ENCODE measurements at places on chromosomes 5 and 9.

DNA sequence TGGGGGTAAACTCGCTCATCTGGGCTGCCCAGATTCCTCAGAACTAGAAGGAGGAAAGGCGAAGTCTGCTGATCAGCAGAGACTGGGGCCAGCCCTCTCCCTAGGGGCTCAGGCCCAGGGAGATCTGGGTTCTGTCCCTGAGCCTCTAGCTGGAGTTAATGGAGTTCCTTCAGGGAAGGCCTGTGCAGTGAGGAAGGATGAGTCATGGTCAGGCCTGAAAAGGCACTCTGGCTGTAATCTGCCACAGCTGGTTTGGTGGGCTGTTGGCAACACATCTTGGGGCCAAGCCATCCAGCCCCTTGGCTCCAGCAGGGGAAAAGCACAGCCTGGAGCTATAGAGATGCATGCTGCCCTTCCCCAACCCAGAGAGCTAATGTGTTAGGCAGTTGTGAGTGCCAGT lies 459.6 kb downstream of the PRELID2 start:
- no peak for DNase-seq

GRCh38 chr5:176446884-176447590 lies 1.1 kb upstream of the FAF2 start:
- DNase-seq, result no peak

- DNase-seq, result no peak
These were observed 108.3 kb downstream of the EPB41L4A start for GRCh38 chr5:112310746-112311145.

GRCh38 chr9:73148447-73148937 lies 3.2 kb upstream of the ANXA1 start:
- DNase-seq, result no peak

DNA sequence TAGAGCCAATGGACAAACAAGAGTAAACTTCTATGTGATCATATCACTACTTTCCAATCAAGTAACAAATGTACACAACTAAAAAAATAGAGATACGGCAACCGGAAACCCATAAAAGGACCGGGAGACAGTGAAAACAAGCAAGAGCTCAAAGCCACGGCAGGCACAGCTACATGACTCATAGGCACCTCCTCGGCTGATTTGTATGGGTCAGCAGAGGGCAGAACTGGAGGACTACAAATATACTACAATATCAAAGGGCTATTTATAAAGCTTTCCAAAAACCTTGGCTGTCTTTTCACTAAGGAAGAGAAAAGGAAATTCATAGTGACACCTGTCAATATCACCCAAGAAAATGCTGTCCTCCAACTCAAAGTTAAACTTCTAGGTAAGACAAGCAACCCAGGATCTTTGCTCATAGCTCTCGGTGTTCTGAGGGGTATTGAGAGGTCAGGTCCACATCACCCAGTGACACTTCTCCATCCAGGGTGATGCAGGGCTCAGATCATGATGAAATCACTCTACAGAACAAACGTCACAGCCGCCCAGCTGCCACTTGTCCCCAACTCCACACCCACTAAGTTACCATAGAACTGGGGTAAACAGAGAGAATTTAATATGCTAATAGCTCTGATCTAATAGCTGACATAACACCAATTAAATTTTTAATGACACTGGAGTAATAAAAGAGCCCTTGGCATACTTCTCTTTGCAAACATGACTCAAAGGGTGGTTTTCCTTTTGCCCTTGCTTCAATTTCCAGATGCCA lies 41.3 kb downstream of the PFDN1 start:
- DNase-seq, result no peak

GRCh38 chr9:33130961-33131789 lies 36.0 kb downstream of the B4GALT1 start:
- no peak for DNase-seq

- DNase-seq, result no peak
These were observed 110.7 kb downstream of the NR6A1 start for GRCh38 chr9:124660341-124660801.

DNA sequence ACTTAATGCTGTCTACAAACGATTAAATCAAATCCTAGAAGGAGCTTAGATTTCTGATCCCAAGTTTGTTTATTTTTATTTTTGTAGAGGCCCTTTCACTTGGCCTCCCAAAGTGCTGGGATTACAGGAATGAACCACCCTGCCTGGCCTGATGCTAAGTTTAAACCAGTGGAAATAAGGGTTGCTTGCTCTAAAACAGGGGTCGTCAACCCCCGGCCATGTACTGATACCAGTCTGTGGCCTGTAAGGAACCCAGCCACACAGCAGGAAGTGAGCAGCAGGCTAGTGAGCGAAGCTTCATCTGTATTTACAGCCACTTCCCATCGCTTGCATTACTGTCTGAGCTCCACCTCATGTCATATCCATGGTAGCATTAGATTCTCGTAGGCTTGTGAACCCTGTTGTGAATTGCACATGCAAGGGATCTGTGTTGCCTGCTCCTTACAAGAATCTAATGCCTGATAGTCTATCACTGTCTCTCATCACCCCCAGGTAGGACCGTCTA lies 11.4 kb downstream of the TTC1 start:
- DNase-seq, result no peak

GRCh38 chr9:123710299-123710698 lies 219.6 kb downstream of the DENND1A start:
- DNase-seq, result no peak

GRCh38 chr9:105858877-105859276 lies 164.5 kb downstream of the TMEM38B start:
- no peak for DNase-seq

- no peak for DNase-seq
These were observed 136.3 kb upstream of the ACTBL2 start for GRCh38 chr5:57618767-57619381.

- DNase-seq, result no peak
These were observed 75.8 kb downstream of the ARHGAP26 start for GRCh38 chr5:142845954-142846398.

DNA sequence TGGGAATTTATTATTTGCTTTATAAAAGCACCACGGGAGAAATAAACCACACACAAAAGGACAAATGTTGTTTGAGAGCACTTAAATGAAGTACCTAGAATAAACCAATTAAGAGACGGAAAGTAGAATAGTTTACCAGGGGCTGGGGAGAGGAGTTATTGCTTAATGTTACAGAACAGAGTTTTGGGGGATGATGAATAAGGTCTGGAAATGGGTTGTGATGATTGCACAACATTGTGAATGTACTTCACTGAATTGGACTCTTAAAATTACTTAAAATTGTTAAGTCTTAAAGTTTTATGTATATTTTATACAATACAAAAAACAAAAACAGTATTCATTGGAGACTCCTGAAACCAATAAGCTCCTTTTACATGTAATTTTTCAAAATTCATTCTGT lies 1.5 kb downstream of the ZBTB43 start:
- no peak for DNase-seq

All from SIG-M5 (cell line).